ENCODE measurements at places on chromosomes 4 and X. TPM values are rescaled to one million over a fixed set of nuclear protein-coding genes. Genes with fewer than 3 reads are reported as not detected.
A peak's percentile ranks its signal among the peaks of the same experiment; 100 is the strongest.

The TEC gene
- total RNA-seq, result 14.8 TPM

DNA sequence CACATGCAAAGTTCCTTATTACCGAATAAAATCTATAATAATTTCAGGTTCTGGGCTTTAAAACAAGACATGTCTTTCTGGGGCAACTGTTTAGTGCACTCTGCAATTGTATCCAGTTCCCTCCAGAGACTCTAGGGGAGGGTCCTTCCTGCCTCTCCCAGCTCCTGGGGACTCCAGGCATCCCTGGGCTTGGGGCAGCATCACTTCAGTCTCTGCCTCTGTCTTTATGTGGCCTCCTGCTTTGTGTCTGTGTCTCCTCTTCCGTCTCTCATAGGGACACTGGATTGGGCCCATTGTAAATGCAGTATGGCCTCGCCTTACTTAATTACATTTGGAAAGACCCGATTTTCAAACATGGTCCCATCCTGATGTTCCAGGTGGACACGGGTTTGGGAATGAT lies 10.9 kb upstream of the ASMTL start:
- DNase-seq, result no peak

- DNase-seq, result no peak
These were observed 60.6 kb downstream of the LIMCH1 start for GRCh38 chr4:41598580-41598979.

The SAGE1 gene
- total RNA-seq, result 0.81 TPM

- no peak for DNase-seq
These were observed 22.2 kb downstream of the TRIM61 start for GRCh38 chr4:164955107-164955805.

The ZC4H2 gene
- 14.0 TPM for total RNA-seq

GRCh38 chr4:74308215-74308614 lies at the start of gene EPGN:
TSS of gene EPGN (plus strand) at chr4:74308470. CDS start at chr4:74308534, 64 bp downstream.
- DNase-seq, result no peak

DNA sequence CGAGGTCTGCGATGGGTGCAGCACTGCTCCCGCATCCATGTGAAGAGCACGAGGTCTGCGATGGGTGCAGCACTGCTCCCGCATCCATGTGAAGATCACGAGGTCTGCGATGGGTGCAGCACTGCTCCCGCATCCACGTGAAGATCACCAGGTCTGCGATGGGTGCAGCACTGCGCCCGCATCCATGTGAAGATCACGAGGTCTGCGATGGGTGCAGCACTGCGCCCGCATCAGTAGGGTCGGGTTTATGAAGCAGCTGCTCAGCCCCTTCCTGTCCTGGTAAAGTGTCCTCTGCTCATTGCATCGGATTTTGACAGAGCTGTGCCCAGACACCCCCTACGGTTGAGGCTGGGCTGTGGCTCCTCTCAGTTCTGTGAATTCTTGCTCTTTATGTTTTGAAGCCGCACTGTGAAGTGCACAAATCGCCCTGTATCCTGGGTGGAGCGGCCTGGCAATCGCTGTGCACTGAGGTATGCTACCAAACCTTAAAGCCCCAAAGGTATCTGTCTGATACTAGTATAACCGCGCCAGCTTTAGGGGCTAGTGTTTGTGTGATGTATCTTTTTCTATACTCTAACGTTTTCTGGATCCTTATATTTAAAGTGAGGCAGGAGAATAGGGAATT lies 98.7 kb downstream of the CPZ start:
- no peak for DNase-seq

The PPP2R2C gene
- under 0.01 TPM for total RNA-seq

GRCh38 chr4:134627366-134627765 lies 425.8 kb upstream of the PABPC4L start:
- no peak for DNase-seq

DNA sequence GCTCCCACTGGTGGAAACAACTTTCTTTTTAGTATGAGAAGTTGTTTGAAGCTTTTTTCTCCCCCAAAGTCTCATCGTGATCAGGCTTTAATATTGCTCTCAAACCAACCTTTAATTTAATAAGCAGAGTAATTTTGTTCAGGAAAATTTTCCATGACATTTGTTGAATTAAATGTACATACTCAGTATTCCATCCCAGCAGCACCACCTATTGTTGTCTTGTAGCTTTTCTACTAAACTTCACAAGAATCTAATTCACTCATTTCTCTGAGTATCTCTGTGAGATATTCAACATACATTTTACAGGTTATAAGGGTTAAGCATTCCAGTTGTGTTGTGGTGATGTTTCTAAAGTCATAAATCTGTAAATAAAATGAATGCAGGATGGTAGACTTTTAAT lies 218.3 kb upstream of the HAND2 start:
- no peak for DNase-seq

GRCh38 chr4:188263321-188263720 lies 124.1 kb downstream of the TRIML1 start:
- DNase-seq, result no peak

DNA sequence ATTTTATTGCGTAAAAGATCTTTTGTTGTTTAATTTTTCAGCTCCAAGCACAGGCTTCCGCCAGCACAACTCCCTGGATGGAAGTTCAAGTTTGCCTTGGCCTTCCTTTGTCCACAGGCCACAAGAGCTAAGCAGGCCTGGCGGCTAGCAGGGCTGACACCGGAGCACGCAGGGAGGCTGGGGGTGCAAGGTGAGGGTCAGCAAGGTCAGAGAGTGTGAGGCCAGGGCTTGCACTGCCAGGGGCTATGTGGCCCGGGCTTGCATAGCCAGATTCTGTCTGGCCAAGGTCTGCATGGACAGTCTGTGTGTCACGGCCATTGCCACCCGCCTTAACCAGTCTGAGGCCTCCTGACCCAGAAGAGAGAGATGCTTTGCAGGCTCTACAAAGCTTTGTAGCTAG lies 123.9 kb downstream of the BCOR start:
- no peak for DNase-seq

DNA sequence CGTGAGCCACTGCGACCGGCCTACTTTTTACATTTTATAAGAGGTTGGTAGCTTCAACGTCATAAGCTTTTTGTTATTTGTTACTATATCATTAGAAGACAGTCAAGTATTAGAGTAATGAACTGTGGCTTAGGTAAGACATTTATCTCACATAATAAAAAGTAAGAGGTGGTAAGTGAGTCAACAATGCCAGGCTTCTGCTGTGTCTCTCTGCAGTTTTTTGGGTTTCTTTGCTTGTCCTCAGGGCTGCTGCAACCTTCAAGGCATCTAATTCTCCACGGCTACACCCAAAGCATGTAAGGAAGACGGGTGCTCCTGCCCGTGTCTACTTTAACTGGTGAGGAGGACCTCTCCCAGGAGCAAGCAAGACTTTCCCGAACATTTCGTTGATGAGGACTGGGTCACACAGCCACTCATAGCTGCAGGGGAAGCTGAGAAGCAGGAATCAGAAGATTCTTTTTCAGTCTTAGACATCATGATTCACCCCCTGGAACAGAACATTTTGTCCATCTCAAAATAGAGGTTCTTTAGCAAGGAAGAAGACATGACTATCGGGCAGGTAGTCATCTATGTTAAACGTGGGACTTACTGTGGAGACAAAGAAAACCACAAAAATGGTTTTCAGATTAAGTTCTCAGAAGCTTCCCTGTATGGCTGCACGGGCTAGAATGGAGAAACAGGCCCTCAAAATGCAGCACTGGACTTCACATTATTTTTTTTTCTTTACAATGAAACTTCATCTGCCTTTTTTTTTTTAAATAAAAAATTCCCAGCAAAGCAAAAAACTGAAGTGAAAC lies 13.0 kb upstream of the RHOH start:
- no peak for DNase-seq

DNA sequence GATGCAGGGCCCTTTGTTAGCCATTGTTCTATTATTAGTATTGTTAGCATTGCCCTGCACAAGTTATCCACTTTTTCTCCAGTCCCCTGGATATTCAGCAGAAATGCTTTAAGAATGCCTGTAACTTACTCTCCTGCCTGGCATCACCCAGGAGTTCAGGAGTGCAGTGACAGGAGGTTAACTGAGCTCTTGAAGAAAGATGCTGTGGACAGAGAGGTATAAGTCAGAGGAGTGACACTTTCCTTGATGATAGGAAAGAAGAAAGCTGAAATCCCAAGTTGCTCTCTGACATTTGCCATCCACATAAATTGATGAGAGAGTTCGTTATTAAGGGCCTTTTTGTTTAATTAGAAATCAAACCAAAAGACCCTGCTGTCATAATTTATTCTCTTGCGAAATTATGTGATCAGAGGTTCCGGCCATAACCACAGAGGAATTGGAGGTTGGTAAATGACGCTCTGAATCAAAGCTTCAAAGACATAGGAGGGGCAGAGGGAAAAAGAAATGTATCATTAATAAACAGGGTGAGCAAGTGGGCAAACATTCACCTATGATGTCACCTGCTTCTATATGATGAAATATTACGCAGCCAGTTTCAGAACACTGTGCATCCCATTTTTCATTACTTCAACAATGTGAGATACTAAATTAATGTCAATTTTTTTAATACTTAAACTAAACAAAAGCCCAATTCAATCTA lies 230.2 kb upstream of the JADE1 start:
- DNase-seq, result no peak

GRCh38 chr4:2243681-2244380 lies 1.9 kb upstream of the HAUS3 start:
- peak; percentile 53 for DNase-seq

DNA sequence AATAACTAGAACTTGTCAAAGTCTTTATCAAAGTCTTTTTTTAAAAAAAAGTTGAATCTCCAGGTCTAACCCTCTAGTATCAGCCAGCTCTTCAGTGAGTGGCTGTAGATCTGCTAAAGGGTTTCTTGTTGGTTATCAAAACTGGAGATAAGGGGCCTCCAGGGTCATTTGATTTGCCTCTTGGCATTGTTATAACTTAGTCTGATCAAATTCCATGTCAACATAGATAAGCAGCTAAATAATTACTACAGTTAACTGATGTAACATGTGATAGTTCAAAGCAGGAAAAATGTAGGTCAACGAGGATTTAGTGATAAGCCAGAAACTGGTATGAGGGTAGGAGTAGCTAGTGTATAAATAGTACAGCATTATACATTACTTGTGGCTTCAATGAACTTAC lies 465.1 kb downstream of the PDHA2 start:
- no peak for DNase-seq

DNA sequence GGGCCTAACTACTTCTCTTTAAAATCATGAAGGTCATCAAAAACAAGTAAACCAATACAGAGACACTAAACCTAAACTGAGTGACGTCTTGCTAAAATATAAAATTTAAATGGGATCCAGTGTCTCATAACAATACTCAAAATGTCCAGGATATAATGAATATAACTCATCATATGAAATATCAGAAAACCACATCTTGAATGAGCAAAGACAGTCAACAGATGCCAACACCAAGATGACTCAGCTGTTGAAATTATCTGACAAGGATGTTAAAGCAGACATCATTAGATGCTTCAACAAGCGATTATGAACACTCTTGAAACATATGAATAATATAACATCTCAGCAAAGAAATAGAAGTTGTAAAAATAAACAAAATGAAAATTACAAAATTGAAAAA lies 8.3 kb downstream of the NAP1L2 start:
- no peak for DNase-seq

DNA sequence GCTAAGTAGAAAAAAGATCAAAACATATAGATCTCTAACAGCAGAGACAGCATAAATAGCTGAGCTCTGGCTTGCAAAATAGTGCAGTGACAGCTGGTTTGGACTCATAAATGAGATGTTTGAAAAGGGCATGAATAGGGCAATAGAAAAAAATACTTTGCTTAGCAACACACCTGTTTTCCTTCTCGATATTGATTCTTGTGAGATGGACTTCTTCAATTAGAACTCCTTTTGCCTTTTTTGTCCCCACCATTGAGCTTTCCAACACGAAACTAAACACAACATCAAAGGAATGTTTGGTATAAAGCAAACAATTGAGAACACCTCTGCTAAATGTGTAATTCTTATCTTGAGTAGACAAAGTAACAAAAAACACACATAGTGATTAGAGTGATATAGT lies 726.3 kb downstream of the RAPGEF2 start:
- no peak for DNase-seq

The CWH43 gene
- total RNA-seq, result not detected

DNA sequence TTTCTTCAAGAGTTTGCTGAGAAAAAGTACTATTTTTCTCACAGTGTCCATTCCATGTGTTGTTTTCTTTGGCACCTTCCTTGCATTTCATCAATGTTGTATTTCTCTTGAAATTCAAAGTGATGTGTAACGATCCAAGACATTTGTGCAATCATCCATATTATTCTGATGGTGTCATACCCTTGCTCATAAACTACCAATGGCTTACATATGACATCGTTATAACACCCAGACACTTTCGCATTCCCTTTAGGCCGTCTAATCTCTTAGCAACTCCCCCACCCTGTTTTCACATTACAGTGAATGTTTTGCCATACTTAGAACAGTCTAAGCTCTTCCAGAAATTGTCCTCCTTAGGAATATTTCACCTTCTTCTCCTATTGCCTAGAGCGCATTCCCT lies 1779.0 kb downstream of the PCDH7 start:
- no peak for DNase-seq

The CLGN gene
- 1.3 TPM for total RNA-seq

DNA sequence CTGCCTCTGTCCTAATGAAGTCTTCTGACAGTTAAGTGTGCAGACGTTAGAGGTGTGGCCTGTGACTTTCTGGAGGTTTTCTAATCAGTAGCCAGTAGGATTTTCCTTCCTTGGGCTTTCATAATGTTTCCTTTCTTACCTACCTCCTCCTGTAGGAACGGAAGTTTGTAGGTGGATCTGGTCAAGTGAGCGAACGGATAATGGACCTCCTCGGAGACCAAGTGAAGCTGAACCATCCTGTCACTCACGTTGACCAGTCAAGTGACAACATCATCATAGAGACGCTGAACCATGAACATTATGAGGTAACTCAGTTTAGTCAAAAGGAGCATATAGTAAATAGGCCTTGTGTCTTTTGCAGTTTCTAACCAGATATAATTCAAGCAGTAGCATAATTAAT lies 75.0 kb downstream of the MAOA start:
- no peak for DNase-seq

The AFP gene
- total RNA-seq, result not detected

The TMEM47 gene
- total RNA-seq, result not detected

DNA sequence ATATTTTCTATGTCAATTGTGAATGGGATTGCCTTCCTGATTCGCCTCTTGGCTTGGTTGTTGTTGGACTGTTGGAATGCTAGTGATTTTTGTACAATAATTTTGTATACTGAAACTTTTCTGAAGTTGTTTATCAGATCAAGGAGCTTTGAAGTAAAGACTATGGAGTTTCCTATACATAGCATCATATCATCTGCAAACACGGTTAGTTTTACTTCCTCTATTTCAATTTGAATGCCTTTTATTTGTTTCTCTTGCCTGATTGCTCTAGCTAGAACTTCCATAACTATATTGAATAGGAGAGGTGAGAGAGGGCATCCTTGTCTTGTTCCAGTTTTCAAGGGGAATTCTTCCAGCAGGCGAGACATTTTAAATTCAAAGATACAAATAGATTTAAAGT lies 226.5 kb downstream of the FBXO8 start:
- no peak for DNase-seq

GRCh38 chr4:185810746-185811508 lies 1.1 kb downstream of the SORBS2 start:
- DNase-seq, result no peak
